NCI-H1930 (cell line): ENCODE measurements at places on chromosomes 3 and 15.

- DNase-seq, result no peak
Measured at GRCh38 chr3:186989429-186989828, 59.1 kb downstream of the ST6GAL1 start.

DNA sequence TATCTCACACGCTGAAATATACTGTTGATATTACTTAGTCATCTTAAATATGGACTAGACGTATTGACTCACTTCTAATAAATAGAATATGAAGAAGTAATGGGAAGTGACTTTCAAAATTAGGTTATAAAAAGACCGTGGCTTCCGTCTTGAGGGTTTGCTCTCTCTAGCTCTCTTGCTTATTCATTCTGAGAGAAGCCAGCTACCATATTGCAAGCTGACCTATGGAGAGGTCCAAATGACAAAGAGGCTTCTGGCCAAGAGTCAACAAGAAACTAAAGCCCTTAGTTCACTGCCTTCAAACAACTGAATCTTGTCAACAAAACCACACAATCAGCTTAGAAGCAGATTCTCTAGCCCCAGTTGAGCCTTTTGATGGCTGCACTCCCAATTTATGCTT, 46.1 kb downstream of the SLC9C1 start:
- DNase-seq, result no peak

GRCh38 chr15:65213241-65213640, 2.0 kb upstream of the CILP start:
- no peak for DNase-seq

DNA sequence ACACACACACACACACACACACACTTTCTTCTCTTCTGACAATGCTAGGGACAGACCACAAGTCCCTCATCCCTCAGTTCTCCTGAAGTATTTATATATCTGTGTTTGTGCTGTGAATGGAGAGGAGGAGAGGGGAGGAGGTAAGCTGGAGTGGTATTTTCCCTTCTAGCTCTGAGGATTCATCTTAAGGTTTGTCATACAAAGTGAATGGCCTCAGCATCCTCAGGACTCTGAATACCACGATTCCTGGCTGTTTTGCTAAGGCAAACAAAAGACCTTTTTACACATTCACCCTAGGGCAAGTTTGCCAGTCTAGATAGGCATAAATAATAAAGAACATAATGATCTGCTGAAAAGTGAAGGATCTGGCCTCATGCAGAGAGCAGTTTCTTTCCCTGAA, 65.7 kb upstream of the CHMP2B start:
- DNase-seq, result no peak

DNA sequence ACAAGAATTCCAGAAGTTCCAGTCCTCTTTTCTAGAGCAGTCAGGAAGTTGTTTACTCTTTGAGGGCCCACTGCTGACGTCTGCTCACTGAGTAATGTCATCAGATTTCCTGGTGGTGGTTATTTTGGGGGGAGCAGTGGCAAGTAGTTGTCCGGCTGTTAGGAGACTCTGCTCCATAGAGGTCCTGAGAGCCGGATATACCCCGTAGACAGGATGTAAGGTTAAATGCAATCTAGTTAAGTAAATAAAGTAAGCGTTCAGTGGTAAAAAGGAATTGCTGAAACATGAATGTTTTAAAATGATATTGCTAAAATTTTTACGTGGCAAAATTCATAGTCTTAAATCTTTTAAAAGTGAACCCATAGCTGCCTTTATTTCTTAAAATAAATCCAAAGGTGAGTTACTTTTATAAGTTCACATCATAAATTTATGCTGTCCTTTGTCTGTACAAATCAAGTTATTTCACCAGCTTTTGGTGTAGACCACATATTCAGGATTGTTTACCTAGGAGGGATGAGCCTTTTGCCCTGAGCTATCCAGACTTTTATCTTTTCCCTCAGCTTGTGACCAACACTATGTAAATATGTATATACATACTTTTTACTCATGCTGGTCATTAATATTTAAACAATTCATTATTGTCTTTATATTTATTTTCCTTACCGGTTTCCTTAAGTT, 65.8 kb downstream of the PDE8A start:
- no peak for DNase-seq

DNA sequence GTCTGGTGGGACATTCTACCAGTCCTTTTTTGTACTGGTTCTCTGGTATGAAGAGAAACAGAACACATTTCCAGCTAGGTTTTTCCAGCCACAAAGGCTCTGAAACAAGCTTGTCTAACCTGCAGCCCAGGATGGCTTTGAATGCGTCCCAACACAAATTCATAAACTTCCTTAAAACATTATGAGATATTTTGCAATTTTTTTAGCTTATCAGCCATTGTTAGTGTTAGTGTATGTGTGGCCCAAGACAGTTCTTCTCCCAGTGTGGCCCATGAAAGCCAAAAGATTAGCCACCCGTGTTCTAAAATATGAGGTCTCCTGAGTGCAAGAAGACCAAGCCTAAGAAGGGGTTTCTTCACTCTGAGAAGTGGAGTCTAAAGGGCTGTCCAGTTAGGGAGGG, 18.4 kb upstream of the TIMP4 start:
- no peak for DNase-seq

DNA sequence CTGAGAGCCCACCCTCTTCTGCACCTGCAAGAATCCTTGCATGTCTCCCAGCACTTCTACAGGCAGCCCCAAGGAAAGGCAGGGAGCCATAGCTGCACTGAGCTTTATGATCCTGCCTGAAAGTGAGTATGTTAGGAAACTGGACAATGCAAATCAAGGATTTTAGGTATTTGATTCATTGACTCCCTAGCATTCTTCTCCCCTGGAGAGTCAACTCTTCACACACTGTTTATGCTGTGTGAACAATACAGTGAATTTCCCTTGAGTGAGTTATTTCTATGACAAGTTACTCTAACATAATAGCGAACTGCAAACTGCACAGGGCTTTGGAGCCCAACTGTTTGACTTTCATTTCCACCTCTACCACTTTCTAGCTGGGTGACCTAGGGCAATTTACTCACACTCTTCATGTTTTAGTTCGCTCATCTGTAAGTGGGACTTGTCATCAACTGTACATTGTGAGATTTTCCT, 96.0 kb upstream of the PHLDB2 start:
- no peak for DNase-seq

GRCh38 chr3:159792070-159792469, 196.6 kb upstream of the IL12A start:
- no peak for DNase-seq

- DNase-seq, result no peak
Measured at GRCh38 chr15:101024073-101024695, 105.0 kb downstream of the LRRK1 start.

- DNase-seq, result no peak
Measured at GRCh38 chr3:100125161-100125938, 11.0 kb upstream of the FILIP1L start.

GRCh38 chr3:145183261-145183660, 977.7 kb downstream of the PLOD2 start:
- no peak for DNase-seq

DNA sequence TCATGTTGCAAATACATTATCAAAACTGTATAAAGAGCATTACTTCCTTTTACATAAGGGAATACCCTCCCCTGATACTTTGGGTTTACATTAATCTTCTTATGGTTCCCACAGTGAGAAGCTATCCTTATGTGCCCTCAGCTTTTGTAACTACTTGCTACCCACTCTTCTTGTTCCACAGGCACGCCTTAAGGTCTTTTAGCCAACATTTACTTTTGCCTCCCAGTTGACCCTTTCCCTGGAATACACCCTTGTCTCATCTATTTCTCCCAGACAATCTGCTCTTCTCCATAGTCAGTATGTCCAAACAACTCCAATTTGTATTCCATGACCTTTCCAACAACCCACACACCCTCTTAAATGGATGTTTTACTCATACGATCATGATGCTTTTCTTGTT, 116.8 kb upstream of the COL8A1 start:
- no peak for DNase-seq

DNA sequence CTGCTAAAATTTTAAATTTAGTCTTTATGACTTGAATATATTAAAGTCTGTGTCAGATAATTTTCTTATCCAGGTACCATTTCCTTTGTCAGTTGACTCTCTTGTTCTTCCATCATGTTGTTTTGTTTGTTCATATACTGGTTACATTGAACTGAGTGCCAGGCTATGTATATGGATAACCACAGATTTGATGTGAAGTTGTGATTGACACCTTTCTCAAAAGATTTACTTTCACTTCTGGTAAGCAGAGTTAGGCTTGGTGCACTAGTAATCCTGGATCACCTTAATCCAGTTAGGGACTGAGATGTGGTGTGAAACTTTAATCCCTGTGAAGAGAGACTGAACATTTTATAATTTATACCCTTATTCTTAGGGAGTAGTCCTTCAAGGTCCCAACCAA, 99.4 kb downstream of the ADAM10 start:
- DNase-seq, result no peak

GRCh38 chr3:122560680-122561079, 3.4 kb downstream of the PARP9 start:
- DNase-seq, result peak; percentile 35

DNA sequence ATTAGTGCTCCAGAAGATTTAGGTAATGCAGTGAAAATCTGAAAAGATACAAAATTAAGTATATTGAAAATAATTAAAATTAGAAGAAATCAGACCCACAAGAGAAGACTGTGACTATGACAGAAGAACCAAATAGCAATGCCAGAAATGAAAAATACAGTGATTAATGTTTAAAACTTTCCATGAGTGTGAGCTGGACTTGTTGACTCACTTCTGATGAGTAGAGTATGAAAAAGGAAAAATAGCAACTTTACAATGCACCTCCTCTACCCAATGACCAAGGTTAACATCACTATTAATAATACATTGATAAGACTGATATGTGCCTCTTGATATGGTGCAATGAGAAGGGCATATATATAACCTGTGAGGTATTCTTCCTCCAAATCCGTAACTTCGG, 39.3 kb upstream of the SLC22A13 start:
- DNase-seq, result no peak

GRCh38 chr3:179454887-179455286, 3.6 kb upstream of the GNB4 start:
- DNase-seq, result no peak

GRCh38 chr3:53773611-53774368, 72.4 kb downstream of the CHDH start:
- no peak for DNase-seq

DNA sequence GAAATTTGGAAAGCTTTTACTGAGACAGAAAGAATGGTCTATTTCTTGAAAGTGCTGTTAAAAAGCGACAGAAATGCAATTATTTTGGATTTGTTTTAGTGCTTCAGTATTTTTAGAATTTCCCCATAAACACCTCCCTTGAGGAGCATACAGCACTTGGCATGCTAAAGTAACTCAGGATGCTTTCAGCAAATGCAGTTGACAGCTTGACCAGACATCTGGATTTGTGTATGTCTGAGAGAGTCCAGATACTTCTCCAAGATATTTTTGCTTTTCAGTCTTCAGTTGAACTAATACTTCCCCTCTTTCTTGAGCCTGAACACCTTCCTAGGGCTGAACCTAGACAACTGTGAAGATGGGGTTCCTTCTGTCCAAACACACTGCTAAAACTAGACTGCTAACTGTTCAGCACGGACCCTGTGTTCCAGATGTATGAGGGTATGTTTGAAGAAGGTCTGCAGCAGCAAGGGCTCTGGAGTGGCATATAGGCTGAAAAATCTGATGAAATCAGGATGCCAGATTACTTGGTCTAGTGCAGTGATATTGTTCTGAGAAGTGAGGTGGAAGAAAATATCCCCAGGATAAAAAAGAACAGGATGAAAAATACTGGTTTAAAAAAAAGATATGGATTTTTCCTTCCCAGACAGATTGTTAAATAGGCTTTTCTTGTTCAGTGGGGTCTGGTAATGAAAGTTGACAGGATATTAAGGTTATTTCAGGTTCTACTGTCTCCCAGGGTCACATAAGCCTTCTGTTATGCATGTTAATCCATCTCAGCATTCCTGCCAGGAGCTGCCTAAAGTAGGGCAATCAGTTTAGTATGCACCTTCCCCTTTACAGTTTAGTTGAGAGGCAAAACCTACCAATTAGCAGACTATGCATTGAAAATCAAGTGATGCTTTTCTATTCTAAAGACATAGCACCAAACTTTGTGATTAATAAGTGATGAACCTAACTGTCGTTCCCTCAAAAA, 516.9 kb upstream of the TBL1XR1 start:
- DNase-seq, result no peak

GRCh38 chr3:170010498-170010897, 27.3 kb upstream of the GPR160 start:
- DNase-seq, result no peak

GRCh38 chr15:31437686-31438085, 111.1 kb downstream of the KLF13 start:
- DNase-seq, result no peak

- DNase-seq, result no peak
Measured at GRCh38 chr3:125140818-125141595, 71.5 kb downstream of the SLC12A8 start.

GRCh38 chr3:99504258-99504657, 134.1 kb upstream of the COL8A1 start:
- no peak for DNase-seq

DNA sequence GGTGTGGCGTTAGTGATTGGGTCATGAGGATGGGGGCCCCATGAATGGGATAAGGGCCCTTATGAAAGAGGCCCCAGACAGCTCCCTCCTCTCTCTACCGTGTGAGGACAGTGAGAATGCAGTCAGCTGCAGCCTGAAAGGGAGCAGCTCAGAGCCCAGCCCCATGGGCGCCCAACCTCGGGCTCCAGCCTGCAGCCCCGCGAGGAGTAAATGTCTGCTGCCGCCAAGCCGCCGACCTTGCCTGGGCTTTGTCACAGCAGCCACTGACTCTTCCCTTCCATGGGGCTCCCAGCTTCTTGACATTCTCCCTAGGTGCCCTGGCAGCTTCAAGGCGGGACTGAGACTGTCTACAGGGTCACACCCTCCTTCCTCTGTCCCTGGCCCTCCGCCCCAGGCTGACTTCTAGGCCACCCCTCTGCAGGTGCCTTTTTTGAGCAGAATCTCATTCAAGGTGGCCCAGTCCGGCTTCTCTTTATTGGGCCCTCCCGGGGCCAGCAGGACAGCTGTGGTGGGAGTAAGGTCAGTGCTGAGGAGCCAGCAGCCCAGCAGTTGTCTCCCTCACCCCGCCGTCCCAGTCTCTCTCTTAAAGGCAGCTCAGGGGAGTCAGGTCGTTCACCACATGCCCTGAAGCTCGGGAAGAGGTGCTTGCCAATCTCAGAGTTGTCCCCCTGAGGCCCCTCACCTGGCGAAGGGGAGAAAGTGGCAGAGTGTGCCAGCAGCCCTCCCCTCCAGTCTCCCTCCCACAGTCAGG, 18.7 kb upstream of the PRR20G start:
- DNase-seq, result no peak

DNA sequence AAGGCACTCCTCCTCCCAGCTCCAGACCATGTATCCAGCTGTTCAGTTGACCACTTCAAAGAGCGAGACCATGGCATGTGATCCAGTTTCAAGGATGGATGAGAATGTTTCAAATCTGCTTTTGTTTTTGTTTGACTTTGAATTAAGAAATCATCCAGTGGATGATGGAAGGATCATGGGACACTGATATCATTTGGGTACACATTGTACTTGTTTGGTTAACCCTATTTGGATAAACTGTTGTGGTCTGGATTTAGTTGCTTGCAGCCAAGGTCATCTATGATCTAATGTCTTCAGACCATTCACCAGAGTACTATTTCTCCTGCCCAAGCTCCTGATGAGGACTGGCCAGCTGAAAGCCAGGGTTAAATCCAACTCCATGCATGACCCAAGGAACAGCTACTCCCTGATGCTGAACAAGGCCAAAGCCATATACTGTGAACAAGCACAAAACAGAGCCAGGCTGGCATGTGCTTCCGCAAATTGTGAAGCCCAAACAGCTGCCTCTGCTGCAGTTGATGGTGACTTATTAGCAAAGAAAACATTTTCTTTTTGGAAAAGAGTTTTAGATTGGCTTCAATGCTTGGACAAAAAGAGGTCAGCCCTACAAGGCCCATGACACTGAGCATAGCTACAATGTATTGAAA, 5.2 kb upstream of the ADAMTS17 start:
- DNase-seq, result no peak

GRCh38 chr3:186929685-186930084, 641 bp upstream of the ST6GAL1 start:
- DNase-seq, result no peak
